Glutamatergic neuron (in vitro differentiated cells): ENCODE measurements at places on chromosomes 11 and 22. TPM values are rescaled to one million over a fixed set of nuclear protein-coding genes. Genes with fewer than 3 reads are reported as not detected.

GRCh38 chr11:124893781-124894401 is 3.8 kb downstream of the ROBO4 start:
- no peak for DNase-seq

- DNase-seq = no peak
These were observed 44.7 kb downstream of the NF2 start for GRCh38 chr22:29647954-29648737.

DNA sequence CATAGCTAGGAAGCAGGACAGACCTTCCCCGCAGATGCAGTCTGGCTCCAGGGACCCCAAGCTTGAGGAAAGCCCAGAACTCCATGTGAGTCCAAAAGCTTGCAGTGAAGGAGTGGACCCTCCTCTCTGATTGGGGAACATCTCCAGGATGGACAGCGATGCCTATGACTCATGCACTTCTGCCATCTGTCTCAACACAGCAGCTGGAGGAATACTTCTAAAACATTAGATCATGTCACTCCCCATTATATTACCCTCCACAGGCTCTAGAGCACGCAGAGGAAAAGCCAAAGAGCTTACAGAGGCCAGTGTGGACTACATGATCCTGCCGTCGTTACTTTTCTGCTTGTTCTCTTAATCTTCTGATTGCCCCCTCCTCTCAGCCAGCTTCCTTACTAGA is 605.7 kb downstream of the INSC start:
- peak; percentile 18 for DNase-seq

- DNase-seq = peak; percentile 47
These were observed 24.0 kb upstream of the SMIM38 start for GRCh38 chr11:69131644-69132300.

DNA sequence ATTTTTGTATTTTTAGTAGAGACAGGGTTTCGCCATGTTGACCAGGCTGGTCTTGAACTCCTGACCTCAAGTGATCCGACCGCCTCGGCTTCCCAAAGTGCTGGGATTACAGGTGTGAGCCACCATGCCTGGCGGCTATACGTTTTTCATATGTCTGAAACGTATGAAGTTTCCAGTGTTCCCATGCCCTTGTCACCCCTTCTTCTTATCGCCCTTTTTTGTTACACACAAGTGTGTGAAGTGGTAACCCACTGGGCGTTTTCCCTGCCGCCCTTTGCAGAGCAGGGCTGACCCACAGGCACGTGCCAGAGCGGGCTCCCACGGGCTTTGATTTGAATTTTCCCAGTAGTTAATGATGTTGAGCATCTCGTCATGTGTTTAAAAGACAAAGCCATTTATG is 17.0 kb downstream of the PIM3 start:
- peak; percentile 16 for DNase-seq

- no peak for DNase-seq
These were observed 8.1 kb downstream of the OR8A1 start for GRCh38 chr11:124577716-124578427.

DNA sequence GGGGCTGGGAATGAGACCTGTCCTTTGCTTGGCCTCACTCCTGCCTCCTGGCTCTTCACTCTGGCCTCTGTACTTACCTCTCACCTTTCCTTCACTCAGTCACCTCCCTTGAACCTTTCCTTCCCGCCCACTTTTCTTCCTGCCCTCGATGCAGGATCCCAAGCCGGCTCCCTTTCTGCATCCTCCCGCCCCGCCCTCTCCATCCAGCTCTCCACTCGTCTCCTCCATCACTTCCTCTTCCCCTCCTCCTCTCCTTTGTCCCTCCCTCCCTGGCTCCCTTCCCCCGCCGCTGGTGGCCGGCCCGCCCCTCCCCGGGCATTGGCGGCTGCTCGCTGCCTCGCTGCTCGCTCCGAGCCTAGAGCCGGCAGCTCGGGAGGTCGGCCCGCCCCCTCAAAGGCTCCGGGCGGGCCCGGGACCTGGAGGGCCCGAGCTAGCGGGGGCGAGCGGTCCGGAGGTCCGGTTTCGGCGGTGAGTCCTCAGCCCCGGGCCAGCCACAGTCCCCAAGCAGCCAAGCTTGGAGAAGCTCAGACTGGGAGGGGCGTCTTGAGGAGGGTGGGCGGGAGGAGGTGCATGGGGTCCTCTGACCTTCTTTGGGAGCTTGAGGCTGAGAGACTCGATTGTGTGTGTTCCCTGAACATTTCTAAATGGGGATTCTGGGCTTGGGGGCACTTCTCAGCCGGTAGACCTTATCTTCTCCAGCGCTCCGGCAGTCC is 13.8 kb downstream of the PHLDB1 start:
- DNase-seq = peak; percentile 91

GRCh38 chr11:111785076-111785475 is 18.9 kb upstream of the PPP2R1B start:
- DNase-seq = no peak

DNA sequence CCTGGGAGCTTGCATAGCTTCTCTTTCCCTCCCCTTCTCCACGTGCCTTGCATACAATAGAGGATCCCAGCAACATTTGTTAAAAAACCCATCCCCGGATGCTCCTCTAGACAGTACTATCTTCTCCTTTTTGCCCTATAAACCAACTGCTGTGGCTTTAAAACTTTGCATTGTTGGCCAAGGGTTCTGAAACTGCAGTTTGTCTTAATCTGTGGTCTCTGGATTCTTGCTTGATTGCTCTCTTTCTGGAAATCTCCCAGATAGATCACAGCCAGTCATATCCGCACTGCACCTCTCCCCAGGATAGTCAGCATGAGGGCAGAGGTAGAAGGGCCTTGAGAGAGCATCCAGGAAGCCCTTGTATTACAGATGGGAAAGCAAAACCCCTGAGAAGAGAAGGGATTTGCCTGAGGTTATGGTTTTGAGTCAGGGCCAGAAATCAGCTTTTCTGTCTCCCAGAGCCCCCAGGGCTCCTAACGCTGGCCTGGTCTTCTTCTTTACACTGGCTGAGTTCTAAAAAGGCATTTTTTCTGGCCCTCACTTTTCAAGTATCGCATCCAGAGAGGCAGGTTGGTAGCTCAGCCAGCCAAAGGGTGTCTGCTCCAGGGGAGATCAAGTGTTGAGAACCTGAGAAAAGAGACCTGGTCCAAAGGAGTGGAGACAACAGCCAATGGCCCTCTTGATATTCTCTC is 70.6 kb downstream of the ADM start:
- no peak for DNase-seq

- DNase-seq = no peak
These were observed 41.5 kb upstream of the SHISAL1 start for GRCh38 chr22:44354288-44354687.

- peak; percentile 14 for DNase-seq
These were observed 2.4 kb upstream of the SSTR3 start for GRCh38 chr22:37214731-37215030.

DNA sequence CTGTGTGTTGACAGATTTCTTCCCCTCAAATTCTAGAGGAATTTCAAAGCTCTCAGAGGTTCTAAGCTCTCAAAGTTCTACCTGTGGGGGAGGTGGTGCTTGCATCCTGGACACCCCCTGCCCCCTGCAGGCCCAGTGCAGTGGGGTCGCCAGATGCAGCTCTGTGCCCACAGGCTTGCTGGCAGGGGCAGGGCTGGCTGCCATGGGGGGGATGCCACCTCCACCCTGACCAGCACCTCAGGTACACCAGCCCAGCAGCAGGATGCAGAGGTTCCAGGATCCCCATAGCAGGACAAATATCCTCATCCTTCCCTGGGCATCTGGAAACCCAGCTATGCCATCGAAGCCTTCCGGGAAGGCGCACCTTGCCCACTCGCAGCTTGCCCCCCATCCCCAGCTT is 91.1 kb downstream of the BRD1 start:
- no peak for DNase-seq

DNA sequence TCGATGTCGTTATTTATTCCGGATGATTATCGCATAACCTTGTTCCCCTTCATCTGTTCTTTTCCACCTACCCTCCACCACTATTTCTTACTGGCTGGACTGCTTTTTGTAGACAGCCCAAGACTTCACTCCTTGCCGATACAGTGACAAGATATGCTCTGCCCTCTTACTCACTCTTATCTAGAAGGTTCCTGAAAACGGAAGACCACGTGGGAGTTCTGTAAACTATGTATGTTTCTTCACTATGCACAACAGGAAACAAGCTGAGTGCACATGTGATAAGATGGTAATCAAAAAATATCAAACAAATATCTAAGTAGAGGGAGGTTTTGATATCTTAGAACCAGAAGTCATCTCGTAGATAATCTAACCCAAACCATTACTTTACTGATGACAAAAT is 122.9 kb upstream of the ARHGAP20 start:
- DNase-seq = no peak

Gene FAM227A
- 6.3 TPM for total RNA-seq

Gene IFITM2
- 2.5 TPM for total RNA-seq

Gene INPP5J
- total RNA-seq = 15.4 TPM

Gene CCDC116
- total RNA-seq = 0.71 TPM

Gene CNTF
- total RNA-seq = 4.6 TPM

Gene BEST1
- 4.6 TPM for total RNA-seq

Gene LARGE2
- total RNA-seq = 3.0 TPM

Gene SRPRA
- 58.0 TPM for total RNA-seq
